Stimulated activated CD4-positive, alpha-beta T cell treated with anti-CD3 and anti-CD28 coated beads, Interleukin-4, amount 100 ng/mL, for 4 hours (primary cell): ENCODE measurements at places on chromosomes 16 and 17.

DNA sequence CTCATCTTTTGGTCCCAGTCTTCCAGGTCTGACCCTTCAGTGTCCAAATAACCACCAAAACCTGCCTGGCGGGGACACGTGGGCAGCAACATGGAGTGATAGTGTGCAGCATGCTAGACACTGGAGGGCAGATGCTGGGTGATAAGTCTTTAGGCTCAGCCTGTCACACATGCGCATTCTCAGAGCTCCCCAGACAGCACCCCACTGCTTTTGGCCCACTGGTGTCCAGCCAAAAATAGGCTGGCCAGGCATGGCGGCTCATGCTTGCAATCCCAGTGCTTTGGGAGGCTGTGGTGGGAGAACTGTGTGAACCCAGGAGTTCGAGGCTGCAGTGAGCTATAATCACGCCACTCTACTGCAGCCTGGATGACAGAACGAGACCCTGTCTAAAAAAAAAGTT is 12.3 kb downstream of the GINS2 start:
- DNase-seq = no peak

DNA sequence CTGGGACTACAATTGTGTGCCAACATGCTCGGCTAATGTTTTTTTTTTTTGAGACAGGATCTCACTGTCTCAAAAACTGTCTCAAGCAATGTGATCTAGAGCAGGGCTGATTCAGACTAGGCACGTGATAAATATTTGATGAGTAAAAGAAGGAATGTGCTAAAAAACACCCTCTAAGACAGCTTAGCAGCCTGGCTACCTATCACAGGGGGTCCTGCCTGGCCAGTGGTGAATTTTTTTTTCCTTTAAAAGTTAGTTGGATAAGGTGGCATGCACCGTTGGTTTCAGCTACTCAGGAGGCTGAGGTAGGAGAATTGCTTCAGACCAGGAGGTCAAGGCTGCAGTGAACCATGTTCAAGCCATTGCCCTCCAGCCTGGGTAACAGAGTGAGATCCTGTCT is 14.8 kb upstream of the GPATCH8 start:
- no peak for DNase-seq

DNA sequence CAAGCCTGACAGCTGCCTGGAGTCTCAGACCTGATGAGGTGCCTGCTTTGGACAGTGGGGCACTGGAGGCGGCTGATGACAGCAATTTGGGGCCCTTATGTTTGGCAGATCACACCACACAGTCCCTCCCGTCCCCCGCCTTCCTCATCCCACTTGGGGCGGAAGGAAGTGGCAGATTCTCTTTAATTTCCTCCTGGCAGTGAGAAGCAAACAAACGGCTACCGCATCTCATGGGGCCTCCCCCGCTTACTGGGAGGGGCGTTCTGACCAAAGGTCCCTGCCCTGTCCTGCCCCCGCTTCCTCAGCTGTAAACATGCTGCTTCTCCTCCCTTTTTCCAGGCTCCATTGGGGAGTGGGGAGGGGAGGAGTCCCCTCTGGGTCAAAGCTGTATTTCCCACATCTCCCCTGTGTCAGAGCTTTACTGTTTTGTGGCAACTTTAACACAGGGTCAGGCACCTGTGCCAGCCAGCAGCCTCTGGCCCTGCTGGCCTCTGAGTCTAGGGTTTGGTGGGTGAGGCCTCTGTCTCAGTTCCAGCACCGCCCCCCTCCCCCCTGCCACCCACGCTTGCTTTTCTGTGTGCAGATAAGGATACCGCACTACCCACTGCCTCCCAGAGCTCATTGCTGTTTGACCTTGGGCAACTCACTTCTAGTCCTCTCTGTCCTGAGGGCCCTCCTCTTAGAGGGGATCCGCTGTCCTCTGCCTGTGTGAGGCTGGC is 5.4 kb upstream of the NFATC3 start:
- peak; percentile 60 for DNase-seq

- DNase-seq = peak; percentile 68
These were observed 10.3 kb upstream of the MSL1 start for GRCh38 chr17:40111221-40112128.

DNA sequence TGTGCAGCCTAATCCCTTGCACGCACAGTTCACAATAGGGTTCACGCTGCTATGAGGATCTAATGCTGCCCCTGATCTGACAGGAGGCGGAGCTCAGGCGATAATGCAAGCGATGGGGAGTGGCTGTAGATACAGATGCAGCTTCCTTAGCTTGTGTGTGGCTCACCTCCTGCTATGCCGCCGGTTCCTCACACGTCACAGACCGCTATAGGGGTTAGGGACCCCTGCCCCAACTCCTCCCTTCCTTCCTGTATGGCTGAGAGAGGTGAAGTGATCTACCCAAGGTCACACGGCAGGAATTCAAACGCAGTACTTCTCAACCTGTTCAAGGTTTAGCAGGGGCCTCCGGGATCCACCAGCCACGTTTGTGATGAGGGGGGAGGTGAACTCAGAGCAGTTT is 13.4 kb upstream of the PLLP start:
- DNase-seq = no peak

GRCh38 chr16:8330761-8331160 is 259.6 kb downstream of the TMEM114 start:
- DNase-seq = no peak

DNA sequence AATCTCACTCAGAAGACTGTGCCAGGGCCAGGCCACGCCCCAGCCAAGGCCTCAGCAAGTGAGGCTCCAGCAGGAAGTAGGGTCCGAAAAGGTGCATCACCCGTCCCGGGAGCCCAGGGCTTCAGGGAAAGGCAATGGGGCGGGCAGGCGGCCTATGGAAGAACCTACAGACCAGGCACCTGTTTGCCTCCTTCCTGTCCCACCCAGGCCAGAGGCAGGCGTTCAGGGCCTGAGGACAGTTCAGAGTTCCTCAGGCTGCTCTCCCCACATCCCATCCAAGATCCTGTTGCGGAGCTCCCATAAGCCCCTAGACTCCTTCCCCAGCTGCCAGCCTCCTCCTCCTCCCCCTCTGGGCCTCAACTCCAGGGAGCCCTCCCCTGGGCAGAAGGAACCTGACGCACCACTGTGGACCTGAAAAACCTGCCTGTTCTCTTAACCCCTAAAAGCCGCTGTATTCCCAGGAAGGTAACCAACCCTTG is 2.3 kb downstream of the CLUH start:
- no peak for DNase-seq

DNA sequence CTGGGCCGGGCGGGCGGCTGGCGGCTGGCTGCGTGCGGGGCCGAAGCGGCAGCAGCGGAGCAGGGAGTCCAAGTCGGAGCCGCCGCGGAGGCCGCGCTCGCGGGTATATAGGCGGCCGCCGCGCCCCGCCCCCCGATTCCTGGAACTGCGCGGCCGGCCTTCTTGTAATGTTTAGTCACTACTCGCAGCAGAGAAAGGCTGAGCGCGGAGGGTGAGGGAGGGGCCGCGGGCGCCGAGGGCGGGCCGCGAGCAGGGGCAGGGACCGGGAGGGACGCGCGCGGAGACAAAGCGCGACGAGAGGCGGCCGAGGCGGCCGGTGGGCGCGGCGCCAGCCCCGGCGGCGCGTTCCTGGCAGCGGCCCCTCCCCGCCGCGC is at the start of gene SOCS3:
Gene SOCS3, minus strand, starts transcription at position 81 of the 374 bp plus-strand sequence. CDS start 982 bp downstream, outside the sequence.
- DNase-seq = peak; percentile 97

- no peak for DNase-seq
These were observed 602.5 kb upstream of the SALL1 start for GRCh38 chr16:51753467-51754127.

DNA sequence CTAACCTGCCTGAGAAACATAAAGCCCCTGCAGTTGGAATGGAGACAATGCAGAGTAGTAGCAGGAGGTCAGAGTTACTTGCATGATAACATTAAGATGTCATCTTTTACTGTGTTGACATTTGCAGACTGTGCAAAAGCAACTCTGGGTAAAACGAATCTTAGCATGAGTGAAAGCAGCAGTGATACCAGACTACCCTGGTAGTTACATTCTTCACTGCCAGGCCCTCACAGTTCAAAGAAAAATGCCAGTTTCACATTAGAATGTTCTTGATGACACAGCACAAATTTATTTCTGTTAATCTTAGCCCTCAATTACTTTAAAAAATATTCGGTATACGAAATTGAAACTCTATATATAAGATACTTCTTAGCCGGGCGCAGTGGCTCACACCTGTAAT is 12.2 kb downstream of the MPHOSPH6 start:
- DNase-seq = no peak

GRCh38 chr17:71821511-71821910 is 299.3 kb upstream of the SOX9 start:
- DNase-seq = no peak

GRCh38 chr17:45020354-45021138 is 30.9 kb downstream of the DCAKD start:
- DNase-seq = no peak

DNA sequence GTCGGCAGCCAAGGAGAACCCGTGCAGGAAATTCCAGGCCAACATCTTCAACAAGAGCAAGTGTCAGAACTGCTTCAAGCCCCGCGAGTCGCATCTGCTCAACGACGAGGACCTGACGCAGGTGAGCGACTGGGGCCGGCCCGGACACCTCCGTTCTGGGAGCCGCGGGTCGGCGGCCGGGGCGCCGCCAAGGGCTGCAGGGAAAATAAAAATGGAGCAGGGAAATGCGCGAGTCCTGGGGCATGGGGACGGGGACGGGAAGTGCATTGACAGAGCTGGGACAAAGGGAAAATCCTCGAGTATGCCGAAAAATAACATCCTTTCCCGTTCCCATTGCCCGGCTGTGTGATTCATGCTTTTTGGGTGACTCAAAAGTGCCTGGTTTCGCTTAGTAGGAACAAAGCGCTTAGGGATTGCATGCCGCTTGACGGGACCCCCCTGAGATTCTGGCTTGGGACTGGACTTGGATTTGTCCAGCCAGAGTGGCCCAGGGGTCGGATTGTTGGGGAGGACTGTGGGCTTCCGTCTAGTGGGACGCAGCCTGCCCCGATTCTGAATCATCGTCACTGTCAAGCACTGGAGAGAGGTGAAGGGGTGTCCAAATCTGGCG is 699 bp downstream of the MPRIP start:
- peak; percentile 12 for DNase-seq

- DNase-seq = no peak
These were observed 45.2 kb downstream of the HAPSTR1 start for GRCh38 chr16:9136596-9136995.

GRCh38 chr17:78241277-78242023 is 10.0 kb downstream of the TMEM235 start:
- no peak for DNase-seq

DNA sequence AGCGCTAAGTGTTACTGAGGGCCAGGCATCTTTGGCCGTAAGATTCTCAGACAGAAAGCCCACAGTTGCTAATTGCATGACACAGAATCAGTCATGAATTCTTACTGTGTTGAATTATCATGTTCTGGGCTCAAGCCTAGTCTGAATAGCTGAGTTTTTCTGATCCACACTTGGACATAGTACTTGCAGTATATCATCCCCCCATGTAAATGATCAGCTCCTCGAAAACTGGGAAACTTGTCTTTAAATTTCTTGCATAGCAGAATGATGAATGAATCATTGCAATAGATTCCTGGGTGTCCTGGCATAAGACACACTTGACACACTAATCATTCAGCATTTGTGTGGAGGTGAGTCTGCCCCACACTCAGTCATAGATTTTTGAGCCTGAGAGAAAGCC is 2.2 kb downstream of the MLYCD start:
- DNase-seq = no peak

DNA sequence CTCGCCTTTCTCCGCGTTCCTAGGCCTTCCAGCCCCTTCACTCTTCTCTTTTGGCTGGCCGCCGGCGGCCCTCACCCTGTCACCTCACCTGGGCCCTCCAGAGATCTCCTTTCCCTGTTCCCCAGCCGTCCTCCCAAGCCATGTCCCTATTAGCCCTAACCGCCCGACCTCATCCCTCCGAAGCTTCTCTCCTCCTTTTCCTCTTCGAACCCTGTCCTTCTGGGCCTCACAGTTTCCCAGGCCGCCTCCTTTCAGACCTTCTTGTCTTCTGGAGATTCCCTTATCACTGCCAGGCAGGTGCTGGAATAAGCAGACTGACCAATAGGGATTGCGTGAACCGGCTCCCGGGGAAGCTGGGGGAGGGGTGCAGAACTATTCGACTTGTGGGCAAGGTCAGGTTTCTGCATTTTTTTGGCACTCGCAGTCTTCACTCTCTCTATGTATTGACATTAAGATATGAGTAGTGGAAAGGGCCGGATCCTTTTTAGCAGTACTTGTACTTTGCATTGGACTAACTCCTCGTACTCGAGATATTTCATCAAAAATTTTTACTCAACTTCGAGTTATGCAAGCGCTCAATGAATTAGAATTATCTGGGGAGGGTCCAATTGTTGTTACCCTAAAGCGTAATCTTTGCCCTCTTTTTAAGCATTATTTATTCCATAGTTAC is 690 bp downstream of the RHOT1 start:
- no peak for DNase-seq

DNA sequence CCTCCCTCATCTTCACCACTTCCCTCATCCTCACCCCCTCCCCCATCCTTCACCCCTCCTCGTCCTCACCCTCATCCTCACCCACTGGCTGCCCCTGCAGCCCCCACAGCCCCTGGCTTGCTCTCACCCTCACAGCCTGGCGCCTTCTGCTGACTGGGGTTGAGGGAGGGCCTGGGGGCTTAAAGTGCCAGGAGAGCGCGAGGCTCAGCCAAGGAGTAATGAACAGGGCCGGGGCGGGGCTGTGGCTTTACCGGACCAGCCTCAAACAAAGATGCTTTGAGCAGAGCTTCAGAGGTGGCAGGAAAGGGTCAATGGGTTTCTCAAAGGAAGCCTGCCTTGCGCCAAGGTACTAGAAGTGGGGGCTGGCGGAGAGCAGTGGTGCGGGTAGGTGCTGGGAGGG is at the start of gene PRSS33:
Gene PRSS33, minus strand, starts transcription at position 155 of the 400 bp plus-strand sequence. CDS start 1,013 bp downstream, outside the sequence.
- no peak for DNase-seq

GRCh38 chr17:2940352-2940751 is 123.1 kb downstream of the OR1D5 start:
- DNase-seq = no peak

- no peak for DNase-seq
These were observed 75.7 kb downstream of the NXN start for GRCh38 chr17:903691-904481.

GRCh38 chr17:47630614-47631013 is 19.1 kb upstream of the KPNB1 start:
- DNase-seq = no peak

DNA sequence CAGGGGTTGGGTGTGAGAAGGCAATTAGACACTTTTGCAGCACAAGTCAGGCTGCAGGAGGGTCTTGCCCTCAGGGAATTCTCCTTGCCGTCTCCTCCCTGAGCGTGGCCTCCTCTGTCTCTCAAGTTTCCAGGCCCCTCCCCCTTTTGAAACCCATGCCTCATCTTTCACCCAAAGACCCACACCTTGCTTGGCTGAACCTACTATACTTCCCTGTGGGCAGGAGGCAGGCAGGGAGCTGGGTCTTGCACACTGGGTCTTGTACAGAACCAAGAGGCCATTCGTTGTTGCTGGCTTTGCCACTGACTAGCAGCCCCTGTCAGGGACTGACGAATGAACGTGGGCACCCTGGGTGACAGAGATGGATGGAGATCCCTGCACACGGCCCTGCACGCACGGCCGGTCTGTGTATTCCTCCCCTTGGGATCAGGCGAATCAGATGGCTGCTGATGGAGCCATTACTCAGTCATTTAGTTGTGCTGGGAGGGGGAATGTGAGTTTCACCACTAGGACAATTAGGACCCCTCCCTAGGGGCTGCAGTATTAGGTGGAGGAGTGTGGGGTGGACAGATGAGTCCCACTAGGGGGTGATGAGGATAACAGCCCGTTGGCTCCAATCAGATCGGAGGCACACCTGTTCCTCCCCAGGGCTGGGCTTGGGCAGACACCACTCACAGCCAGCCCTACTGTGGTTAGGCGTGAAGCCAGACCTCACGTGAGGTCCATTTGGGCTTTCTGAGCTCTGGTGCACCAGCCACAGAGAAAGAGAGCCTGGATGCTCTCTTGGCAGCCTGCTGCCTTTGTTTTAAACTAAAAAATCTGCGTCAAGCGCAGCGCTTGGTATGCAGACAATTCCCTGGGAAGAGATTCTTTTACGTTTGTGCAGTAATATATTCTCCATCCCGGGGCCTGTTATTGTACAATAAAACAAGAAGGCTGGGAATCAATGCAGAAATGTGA is 167.7 kb upstream of the WSCD1 start:
- DNase-seq = no peak
